ENCODE measurements at places on chromosomes 12 and 14.

DNA sequence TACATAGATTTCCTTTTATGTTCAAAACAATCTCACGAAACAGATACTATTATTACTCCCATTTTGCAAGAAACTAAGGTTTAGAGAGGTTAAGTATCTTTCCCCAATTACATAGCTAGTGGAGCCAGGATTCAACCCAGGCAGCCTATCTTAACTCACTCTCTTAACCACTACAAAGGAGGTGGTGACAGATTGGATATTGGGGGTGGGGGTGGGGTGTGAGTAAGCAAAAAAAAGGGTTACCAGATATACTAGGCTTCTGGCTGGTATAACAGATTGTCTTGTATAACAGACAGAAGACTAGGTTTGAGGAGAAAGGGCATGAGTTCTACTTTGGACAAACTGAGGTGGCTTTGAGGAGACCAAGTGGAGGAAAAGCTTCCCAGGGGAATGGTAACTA is 2.1 kb downstream of the GMFB start:
- peak; percentile 35 for DNase-seq
- H3K36me3 ChIP-seq = peaks cover 24% of the 10 kb centered on the region
- peaks cover 49% of the 10 kb centered on the region for H3K4me1 ChIP-seq
- H3K27me3 ChIP-seq = no peaks in the 10 kb centered on the region
- H3K4me3 ChIP-seq = peak overlapping the region; percentile 96

DNA sequence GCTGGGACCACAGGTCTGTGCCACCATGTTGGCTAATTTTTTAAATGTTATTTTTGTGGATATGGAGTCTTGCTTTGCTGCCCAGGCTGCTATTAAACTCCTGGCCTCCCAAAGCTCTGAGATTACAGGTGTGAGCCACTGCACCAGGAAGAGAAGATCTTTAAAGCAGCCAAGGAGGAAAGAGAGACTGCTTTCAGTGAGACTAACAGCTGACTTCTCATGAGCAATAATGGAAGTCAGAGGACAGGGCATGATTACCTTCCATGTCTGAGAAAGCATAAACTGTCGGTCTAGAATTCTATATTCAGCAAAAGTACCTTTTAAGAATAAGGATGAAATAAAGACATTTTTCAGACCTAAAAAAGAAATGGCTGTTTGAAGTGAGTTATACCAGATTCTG is 57.3 kb upstream of the CHGA start:
- no peak overlapping the region for H3K4me3 ChIP-seq
- H3K27me3 ChIP-seq = no peaks in the 10 kb centered on the region
- no peak overlapping the region for H3K27ac ChIP-seq
- H3K4me1 ChIP-seq = no peaks in the 10 kb centered on the region
- no peaks in the 10 kb centered on the region for H3K36me3 ChIP-seq
- no peak for DNase-seq

GRCh38 chr12:9750276-9751203 is 10.2 kb downstream of the CD69 start:
- DNase-seq = peak; percentile 60
- H3K27me3 ChIP-seq = no peaks in the 10 kb centered on the region
- peaks cover 36% of the 10 kb centered on the region for H3K36me3 ChIP-seq
- peaks cover 20% of the 10 kb centered on the region for H3K4me1 ChIP-seq

DNA sequence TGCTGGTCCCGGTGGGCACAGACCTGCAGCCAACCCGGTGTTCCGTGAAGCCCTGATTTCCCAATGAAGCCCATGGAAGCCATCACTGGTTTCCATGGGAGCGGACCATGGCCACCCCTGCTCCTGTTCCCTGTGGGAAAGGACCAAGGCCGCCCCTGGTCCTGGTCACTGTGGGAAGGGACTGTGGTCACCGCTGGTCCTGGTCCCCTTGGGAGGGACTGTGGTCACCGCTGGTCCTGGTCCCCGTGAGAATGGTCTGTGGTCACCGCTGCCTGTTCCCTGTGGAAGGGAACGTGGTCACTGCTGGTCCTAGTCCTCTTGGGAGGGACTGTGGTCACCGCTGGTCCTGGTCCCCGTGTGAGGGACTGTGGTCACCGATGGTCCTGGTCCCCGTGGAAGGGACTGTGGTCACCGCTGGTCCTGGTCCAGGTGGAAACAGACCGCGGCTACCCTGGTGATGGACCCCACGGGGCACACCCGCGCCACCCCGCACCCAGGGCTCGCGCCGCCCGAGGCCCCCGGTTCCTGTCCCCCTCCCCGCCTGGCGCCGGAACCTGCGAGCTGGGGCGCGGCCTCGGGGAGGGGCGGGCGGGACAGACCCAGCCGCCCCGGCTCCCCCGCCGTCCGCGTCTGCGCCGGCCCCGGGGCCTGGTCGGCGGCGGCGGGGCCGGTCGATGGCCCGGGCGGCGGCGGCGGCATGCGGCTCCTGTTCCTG is at the start of gene GLT1D1:
Gene GLT1D1 (plus strand): TSS at position 594 of the 715 bp plus-strand sequence. CDS start 104 bp downstream, at position 698.
- no peaks in the 10 kb centered on the region for H3K27me3 ChIP-seq
- H3K27ac ChIP-seq = no peak within 1 kb of the TSS
- no peak for DNase-seq
- no peak within 1 kb of the TSS for H3K4me3 ChIP-seq
- no peaks in the 10 kb centered on the region for H3K4me1 ChIP-seq

DNA sequence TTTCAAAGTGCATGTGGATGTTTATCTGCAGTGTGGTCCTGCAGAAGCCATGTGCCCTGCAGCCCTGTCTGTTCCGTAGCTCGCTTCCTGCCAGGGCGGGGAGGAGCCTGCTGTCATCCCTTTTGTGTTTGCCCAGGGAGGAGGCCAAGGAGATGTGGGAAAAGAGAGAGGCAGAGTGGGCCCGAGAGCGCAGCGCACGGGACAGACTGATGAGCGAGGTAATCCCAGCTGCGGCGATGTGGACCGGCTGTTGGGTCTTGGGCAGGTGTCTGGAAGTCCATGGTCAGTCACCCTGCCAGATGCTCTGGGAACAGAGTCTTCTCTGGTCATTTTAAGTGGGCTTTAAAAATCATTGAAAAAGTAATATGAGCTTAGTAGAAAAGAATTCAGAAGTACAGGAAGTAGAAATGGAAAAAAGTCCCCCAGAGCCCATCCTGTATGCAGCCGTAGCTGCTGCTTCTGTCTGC is 12.8 kb downstream of the TCHP start:
- no peaks in the 10 kb centered on the region for H3K27me3 ChIP-seq
- no peak for DNase-seq
- H3K27ac ChIP-seq = no peak overlapping the region

DNA sequence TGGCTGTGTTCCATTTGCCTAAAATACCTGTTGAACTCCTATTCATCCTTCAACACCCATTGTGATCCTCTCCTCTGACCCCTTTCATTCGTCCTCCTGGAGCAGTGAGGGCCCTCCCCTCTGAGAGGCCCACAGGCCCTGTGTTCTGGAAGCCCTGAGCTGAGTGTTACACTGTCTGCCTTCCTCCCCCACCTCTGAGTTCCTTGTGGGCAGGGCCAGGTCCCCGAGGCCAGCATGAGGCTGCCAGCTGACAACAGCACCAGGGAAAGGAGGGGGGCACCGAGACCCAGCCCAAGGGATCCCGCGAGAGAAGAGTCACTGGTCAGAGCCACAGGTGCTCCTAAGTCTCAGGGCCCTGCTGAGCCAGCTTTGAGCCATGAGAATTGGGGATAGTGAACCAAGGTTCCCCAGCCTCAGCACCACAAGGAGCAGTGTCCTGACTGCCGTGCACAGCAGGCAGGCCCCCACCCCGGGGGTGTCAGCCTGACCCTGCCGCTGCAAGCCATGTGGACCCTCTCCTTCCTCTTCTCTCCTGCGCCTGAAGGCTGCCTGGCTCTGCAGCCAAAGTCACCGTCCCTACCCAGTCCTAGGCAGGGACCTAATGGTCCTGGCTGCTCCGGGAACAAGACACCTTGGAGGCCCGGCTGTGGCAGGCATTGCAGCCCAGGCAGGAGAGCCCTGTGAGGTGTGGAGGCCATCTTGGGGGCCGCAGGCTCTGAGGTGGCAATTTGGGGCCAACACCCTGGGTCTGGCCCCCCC is 52.5 kb downstream of the BEGAIN start:
- peak; percentile 77 for DNase-seq
- peak overlapping the region; percentile 78 for H3K27ac ChIP-seq
- 0 out of 2 replicates have a peak, but pooled peaks cover under 1% of the 10 kb centered on the region for H3K36me3 ChIP-seq
- H3K27me3 ChIP-seq = no peaks in the 10 kb centered on the region

DNA sequence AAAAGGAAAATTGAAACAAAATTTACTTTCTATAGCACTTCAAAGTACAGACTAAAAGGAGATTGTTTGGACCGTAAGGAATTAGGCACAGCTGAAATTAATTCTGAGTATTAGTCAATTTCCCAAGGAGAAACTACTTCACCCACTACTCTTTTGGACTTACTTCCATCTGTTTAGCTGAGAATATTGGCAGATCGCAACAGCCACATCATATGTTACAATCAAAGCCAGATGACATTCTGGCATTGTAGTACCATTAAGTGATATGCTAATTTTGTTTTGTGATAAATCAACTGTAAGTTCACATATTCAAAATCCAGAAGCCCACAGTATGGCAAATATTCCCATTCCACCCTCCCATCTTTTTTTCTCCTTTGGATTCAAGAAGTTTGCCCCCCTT is 47.1 kb upstream of the ANKS1B start:
- no peak for DNase-seq
- H3K27me3 ChIP-seq = no peaks in the 10 kb centered on the region
- no peaks in the 10 kb centered on the region for H3K36me3 ChIP-seq
- no peaks in the 10 kb centered on the region for H3K4me1 ChIP-seq
- H3K4me3 ChIP-seq = no peak overlapping the region

GRCh38 chr14:72053651-72054050 is 121.4 kb downstream of the RGS6 start:
- H3K36me3 ChIP-seq = no peaks in the 10 kb centered on the region
- DNase-seq = no peak
- no peak overlapping the region for H3K4me3 ChIP-seq
- H3K4me1 ChIP-seq = no peaks in the 10 kb centered on the region

GRCh38 chr14:65297744-65298143 is 114.8 kb upstream of the FUT8 start:
- no peak overlapping the region for H3K4me3 ChIP-seq
- DNase-seq = no peak
- H3K36me3 ChIP-seq = no peaks in the 10 kb centered on the region
- H3K4me1 ChIP-seq = no peaks in the 10 kb centered on the region
- H3K27ac ChIP-seq = no peak overlapping the region

GRCh38 chr12:11621797-11622423 is 27.6 kb upstream of the ETV6 start:
- no peak for DNase-seq
- no peak overlapping the region for H3K4me3 ChIP-seq
- no peaks in the 10 kb centered on the region for H3K4me1 ChIP-seq
- no peak overlapping the region for H3K27ac ChIP-seq
- H3K36me3 ChIP-seq = no peaks in the 10 kb centered on the region

GRCh38 chr14:102999227-102999895 is 58.0 kb downstream of the CDC42BPB start:
- no peak for DNase-seq
- H3K36me3 ChIP-seq = no peaks in the 10 kb centered on the region
- no peak overlapping the region for H3K4me3 ChIP-seq
- no peaks in the 10 kb centered on the region for H3K27me3 ChIP-seq
- no peaks in the 10 kb centered on the region for H3K4me1 ChIP-seq
- no peak overlapping the region for H3K27ac ChIP-seq

- no peaks in the 10 kb centered on the region for H3K36me3 ChIP-seq
- H3K27ac ChIP-seq = no peak overlapping the region
- H3K4me1 ChIP-seq = peaks cover 6% of the 10 kb centered on the region
- H3K27me3 ChIP-seq = no peaks in the 10 kb centered on the region
These were observed 122.5 kb upstream of the MAP1LC3B2 start for GRCh38 chr12:116436561-116437249.

DNA sequence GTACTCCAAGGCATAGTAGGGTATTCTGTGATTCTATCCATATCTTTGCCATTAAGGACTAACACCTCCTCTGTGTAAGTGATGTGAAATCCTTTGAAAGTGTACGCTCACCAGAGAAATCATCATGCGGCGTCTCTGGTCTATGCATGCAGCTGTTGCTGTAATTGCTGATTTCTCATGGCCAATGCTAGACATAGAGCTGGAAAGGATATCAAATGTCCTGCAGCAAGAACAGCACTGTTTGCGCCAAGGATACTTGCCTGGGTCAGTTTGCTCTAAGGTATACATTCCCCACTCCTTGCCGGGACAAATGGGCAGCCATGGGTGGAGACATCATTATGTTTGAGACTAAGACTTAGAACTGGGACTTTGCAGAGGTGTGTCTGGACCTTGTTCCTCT is 896.4 kb downstream of the BCL11B start:
- no peaks in the 10 kb centered on the region for H3K36me3 ChIP-seq
- no peak overlapping the region for H3K27ac ChIP-seq
- no peak overlapping the region for H3K4me3 ChIP-seq
- DNase-seq = no peak
- H3K27me3 ChIP-seq = no peaks in the 10 kb centered on the region

GRCh38 chr12:114499338-114499737 is 93.4 kb upstream of the TBX5 start:
- peaks cover 15% of the 10 kb centered on the region for H3K27me3 ChIP-seq
- no peak overlapping the region for H3K4me3 ChIP-seq
- no peak overlapping the region for H3K27ac ChIP-seq

- DNase-seq = no peak
- no peak overlapping the region for H3K4me3 ChIP-seq
- no peaks in the 10 kb centered on the region for H3K4me1 ChIP-seq
- no peaks in the 10 kb centered on the region for H3K27me3 ChIP-seq
- no peaks in the 10 kb centered on the region for H3K36me3 ChIP-seq
These were observed 60.4 kb upstream of the MANSC4 start for GRCh38 chr12:27840229-27840999.

GRCh38 chr12:3520711-3521110 is 29.7 kb downstream of the PRMT8 start:
- no peak for DNase-seq
- H3K4me1 ChIP-seq = no peaks in the 10 kb centered on the region
- H3K4me3 ChIP-seq = no peak overlapping the region
- H3K27ac ChIP-seq = no peak overlapping the region

DNA sequence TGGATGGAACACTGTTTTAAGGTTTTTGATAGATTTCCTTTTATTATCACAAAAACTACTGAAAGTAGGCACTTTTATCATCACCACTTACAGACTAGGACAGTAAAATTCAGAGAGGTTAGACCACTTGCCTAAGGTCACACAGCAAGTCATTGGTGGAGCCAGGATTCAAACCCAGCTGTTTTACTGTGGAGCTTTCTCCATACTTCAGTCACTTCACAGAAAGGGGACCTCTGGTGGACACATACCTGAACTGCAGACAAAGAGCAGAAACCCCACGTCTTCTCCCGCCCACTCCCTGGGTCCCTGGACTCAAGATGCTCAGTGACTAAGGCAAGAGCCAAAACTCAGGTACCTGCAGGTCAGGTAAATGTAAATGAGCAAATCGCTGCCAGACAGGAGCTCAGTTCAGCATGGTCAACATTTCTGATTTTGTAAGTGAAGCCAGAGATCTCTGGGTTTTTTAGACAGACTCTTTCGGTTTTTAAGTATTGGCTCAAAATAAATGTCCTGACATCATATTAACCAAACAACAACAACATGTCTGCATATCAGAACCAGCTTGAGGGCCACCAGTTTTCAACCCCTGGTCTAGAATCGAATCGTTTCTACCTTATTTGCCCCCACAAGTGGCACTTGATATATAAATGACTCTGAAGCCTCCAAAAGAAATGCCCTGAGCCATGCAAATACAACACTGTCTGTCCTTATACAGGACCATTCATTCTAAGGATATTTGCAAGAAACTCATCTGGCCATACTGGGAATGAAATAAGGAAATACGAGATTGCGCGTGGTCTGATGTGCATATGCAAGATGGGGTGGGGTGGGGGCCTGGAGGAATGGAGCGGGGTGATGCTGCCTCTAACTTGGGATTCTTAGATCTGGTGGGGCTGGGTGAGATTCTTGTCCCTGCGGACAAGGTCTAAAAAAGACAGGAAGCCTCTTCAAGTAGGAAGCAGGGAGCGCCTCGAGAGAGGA is 110.9 kb downstream of the KSR2 start:
- H3K36me3 ChIP-seq = no peaks in the 10 kb centered on the region
- H3K27me3 ChIP-seq = no peaks in the 10 kb centered on the region
- peak; percentile 64 for DNase-seq

- H3K27me3 ChIP-seq = no peaks in the 10 kb centered on the region
- no peak overlapping the region for H3K4me3 ChIP-seq
- no peaks in the 10 kb centered on the region for H3K4me1 ChIP-seq
These were observed 39.8 kb upstream of the NRXN3 start for GRCh38 chr14:78130356-78130755.
